Naive thymus-derived CD4-positive, alpha-beta T cell (primary cell): ENCODE measurements at places on chromosomes 11 and 22.

DNA sequence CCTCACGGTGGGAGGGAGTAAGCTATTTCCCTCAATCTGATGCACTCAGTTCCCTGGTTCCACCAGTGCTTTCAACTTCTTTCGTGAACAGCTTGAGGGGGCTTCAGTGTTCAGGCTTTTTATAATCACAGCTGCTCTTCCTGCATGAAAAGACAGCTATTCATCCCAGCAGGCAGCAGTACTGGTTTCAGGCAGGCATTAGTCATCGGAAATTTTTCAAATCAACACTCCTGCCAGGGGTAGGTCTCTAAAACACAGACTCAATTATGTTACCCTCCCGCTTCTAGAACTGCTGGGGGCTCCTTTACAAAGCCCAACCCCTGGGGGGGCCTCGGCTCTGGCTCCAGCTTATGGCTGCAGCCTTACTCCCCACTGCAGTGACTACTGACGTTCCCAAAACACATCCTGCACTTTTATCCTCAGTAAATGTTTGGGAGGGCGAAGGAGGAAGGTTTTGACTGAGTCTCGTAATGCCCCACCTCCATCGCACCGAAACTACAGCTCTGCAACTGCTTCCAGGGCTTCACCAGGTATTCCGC is 5.8 kb downstream of the POLDIP3 start:
- no peak for DNase-seq

- DNase-seq, result no peak
Observed at GRCh38 chr11:7596975-7597391, 76.3 kb downstream of the CYB5R2 start.

DNA sequence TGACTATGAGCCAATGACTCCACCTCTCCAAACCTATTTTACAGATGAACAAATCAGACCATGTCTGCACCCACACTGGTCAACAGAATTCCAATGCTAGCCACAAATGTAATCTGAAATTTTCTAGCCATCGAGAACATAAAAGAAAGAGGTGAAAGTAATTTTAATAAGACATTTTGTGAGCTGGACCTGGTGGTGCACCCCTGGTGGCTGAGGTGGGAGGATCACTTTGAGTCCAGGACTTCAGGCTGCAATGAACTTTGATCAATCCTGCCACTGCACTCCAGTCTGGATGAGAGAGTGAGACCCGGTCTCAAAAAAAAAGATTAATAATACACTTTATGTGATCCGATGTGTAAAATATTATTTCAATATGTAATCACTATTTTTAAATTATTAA is 9.4 kb upstream of the RNF185 start:
- DNase-seq, result no peak

GRCh38 chr11:21069909-21070308 is 400.5 kb downstream of the NELL1 start:
- no peak for DNase-seq

GRCh38 chr11:46277622-46278386 is at the start of gene CREB3L1:
CREB3L1 (plus strand) TSS chr11:46277662; CDS start chr11:46278112, 450 bp downstream.
- no peak for DNase-seq

DNA sequence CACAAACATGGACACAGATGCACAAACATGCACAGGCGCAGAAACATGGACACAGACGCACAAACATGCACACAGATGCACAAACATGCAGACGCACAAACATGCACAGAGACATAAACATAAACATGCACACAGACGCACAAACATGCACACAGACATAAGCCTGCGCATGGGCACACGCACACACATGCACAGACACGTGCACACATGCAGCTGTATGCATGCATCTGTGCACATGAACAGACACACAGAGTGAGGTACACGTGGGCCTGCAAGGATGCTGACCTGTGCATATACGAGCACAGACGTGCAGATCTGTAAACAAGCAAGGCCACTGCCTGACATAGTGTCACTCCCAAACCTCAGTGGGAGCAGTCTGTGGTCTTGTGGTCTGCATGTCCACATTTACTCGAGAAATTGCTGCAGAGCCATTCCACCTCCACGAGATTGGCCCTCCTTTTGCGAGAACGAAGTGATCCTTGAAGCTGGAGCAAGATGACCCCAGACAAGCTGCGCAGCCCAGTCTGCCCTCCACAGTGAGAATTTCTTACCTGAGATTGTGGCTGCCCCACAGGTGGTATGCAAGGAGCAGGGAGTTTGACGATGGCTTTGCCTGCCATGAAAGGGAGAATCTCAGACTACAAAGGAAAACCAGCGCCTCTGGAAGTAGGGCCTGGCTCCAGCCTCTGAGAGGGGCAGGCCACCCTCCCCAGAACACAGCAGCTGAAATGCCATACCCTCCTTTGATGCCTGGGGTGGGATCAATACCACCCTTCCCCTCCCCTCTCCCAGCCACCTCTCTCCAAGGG is 299.9 kb downstream of the BRD1 start:
- DNase-seq, result no peak

- no peak for DNase-seq
Observed at GRCh38 chr11:27573024-27573423, 66.5 kb upstream of the LIN7C start.

GRCh38 chr11:71342951-71343827 is 90.8 kb upstream of the SHANK2 start:
- no peak for DNase-seq

DNA sequence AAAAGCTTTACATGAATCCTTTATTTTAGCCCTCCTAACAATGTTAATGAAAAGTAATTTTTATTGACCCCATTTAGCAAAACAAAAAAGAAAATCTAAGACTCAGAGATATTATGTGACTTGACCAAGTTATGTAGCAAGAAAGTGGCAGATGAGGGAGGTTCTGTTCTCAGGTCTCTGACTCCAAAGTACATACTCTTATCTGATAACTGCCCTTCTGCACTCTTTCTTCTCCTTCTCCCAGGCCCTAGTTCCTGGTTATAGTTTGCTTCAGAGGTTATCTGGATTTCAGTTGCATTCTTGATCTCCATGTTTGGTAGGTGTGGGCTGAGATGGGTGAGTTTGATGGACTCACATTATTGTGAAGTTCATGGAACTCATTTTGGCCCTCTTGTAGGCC is 4.5 kb downstream of the OR9Q2 start:
- no peak for DNase-seq

DNA sequence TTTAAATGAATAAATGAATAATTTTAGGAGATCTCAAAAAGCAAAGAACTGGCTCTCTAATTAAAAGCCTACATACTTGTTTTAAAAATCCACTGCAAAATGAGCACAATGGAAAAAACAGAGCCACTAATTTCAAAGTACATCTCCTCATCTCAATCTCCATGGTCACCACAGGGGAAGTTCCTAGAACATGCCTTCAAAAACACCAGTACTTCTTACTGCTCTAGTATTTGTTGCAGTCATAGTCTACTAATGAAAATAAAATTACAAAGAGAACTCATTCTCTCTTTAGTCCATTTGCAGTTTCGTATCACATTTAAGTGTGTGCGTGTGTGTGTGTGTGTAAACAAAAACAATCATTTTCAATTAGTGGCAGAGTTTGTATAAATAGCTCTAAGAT is 54.0 kb downstream of the PIK3C2A start:
- no peak for DNase-seq

GRCh38 chr11:17014833-17015626 is 816 bp upstream of the PLEKHA7 start:
- DNase-seq, result peak; percentile 18

DNA sequence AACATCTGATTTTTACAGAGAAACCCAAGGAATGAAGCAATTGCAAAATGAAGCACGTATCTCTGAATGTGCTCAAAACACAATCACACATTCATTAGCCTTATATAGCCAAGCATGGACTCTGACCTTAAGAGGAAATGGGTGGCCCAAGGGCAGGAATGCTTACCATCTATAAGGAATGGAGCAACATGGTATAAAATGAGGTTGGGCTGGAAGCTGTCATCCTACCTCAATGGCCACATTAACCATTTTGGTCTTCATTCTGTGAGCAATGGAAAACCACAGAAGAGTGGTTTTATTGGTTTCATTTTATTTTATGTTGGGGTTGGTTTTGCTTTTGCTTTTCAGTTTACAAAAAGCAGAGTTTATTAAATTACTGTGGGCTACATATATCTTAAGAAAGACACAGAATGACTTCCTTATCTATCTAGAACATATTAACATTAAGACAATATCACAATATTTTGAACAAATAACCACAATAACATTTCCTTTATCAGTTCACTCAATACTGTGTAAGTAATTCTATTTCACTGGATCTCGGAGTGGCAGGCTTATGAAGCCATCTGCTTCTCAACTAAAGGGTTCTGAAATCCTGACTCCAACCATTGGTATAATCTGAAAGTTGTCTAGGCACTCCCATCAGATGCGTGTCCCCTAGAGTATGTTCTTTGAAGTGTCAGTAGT is 10.8 kb upstream of the MS4A13 start:
- no peak for DNase-seq

DNA sequence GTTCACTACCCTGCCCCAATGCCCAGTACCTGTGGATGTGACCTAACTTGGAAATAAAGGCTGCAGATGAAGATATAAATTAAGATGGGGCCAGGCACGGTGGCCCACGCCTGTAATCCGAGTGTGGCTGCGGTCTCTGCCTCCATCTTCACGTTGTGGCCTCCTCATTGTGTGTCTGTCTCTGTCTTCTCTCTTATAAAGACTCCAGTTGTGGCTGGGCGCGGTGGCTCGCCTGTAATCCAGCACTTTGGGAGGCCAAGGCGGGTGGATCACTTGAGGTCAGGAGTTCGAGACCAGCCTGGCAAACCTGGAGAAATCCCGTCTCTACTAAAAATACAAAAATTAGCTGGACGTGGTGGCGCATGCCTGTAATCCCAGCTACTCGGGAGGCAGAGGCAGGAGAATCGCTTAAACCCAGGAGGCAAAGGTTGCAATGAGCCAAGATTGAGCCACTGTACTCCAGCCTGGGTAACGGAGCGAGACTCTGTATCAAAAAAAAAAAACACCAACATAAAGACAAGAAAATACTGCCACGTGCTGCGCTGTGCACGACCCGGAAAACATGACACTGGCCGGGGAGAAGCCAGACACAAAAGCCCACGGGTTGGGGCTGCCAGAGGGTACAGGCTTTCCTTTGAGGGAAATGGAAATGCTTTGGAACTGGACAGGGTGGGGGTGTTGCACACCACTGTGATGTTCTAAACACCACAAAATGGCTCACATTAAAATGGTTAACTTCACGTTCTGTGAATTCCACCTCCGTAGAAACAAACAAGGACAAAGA is 18.7 kb downstream of the CELSR1 start:
- DNase-seq, result no peak

GRCh38 chr11:28461338-28461737 is 353.1 kb downstream of the METTL15 start:
- no peak for DNase-seq

DNA sequence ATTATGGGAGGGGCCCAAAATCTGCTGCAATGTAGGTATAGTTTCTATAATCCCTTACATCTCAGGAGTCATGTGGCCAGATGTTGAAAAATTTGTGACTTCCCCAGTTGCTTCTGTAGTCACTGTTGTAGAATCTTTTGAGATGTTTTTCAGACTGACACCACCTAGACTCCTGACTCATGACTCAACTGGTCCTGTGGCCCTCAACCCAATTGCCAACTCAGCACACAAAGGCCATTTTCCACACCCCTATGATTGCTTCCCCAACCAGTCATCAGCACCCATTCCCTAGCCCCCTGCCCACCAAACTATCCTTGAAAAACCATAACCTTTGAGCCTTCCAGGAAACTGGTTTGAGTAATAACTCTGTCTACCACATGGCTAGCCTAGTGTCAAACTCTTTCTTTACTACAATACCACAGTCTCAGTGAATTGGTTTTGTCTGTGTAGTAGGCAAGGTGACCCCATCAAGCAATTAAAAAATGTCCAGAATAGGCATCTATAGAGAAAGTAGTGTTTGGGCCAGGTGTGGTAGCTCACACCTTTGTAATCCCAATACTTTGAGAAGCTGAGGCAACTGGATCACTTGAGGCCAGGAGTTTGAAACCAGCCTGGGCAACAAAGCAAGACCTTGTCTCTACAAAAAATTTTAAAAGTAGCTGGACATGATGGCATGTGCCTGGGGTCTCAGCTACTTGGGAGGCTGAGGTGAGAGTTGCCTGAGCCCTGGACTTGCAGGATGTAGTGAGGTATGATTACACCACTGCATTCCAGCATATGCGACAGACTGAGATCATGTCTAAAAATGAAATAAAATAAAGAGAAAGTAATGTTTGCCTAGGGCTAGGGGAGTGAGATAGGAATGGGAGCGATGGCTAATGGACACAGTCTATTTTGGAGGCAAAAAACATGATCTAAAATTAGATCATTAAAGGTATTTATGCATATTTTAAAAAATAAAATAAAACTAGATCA is 24.1 kb upstream of the FEZ1 start:
- DNase-seq, result no peak

DNA sequence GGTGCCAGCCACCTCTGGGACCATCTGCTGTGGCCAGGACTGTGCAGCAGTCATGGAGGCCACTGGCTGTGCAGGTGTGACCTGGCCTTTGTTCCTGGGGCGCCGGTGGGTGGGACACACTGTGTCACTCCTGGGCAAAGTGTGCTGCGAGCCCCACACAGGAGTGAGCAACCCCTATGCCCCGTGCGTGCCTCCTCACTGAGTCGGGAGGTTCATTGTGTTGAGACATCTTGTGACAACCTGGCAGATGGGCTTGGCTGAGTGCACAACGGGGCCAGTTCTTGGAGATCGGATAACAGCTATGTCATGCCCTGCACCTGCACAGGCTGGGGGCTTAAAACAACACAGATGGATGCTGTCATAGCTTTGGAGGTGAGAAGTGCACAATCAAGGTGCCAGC is 13.5 kb downstream of the ANO1 start:
- no peak for DNase-seq

GRCh38 chr22:40721266-40721665 is 42.0 kb downstream of the MCHR1 start:
- DNase-seq, result no peak

GRCh38 chr22:30202531-30203006 is 44.0 kb downstream of the LIF start:
- DNase-seq, result no peak

DNA sequence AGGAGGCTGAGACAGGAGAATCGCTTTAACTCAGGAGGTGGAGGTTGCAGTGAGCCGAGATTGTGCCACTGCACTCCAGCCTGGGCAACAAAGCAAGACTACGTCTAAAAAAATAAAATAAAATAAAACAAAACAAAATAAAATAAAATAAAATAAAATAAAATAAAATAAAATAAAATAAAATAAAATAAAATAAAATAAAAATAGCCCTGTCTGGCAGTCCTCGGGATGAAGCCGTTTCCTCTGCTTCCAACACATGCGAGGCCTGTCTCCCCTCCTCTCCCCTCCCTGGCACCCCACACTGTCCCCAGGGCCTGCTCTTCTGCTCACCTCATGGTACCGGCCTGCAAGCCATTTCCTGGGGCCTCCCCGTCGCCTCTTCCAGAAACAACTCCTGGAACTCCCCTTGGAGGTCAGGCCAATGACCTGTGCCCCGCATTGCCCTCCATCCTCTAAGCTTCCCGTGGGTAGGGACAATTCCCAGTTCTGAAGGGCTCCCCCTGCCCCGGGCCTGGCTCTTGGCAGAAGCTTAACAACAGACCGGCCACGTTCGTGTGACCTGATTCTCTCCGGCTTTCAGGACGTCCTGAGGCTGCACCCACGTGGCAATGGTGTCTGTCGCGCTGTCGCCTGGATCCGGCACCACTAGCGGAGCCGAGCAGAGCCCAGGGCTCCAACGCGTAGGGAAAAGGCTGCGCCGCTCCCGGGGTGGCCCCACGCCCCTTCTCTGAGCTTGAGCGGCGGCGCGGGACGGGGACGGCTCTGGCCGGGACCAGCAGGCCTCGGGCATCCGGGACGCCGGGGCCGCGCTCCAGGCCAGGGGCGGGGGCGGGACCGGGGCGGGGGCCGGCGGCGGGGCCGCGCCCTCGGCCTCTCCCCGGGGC is 456 bp upstream of the PARVB start:
- no peak for DNase-seq

- no peak for DNase-seq
Observed at GRCh38 chr22:30566125-30566524, 8.3 kb downstream of the GAL3ST1 start.
